ENCODE measurements at places on chromosomes 2 and 18. TPM values are rescaled to one million over a fixed set of nuclear protein-coding genes. Genes with fewer than 3 reads are reported as not detected.

DNA sequence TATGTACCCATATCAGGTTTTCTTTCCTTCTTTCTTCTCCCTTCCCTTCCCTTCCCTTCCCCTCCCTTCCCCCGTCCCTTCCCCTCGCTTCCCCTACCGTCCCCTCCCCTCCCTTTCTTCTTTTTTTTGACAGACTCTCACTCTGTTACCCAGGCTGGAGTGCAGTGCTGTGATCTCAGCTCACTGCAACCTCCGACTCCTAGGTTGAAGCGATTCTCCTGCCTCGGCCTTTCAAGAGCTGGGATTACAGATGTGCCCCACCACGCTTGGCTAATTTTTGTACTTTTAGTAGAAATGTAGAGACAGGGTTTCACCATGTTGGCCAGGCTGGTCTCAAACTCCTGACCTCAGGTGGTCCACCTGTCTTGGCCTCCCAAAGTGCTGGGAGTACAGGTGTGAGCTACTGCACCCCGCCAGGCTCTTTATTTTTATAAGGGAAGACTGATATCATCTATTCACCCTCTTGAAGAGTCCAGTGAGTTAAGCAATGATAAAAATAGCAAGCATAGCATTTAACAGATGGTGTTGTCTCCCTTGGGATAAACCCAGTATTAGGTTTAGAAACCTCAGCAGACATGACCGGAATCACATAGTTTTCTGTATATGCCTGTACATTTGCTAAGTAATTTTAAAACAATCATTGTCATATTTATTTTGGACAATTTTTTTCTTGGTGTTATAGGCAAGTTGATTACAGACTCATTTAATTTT lies 888.4 kb downstream of the TRIB2 start:
- DNase-seq: no peak

GRCh38 chr2:36710858-36711515 lies 14.5 kb downstream of the VIT start:
- DNase-seq: no peak

DNA sequence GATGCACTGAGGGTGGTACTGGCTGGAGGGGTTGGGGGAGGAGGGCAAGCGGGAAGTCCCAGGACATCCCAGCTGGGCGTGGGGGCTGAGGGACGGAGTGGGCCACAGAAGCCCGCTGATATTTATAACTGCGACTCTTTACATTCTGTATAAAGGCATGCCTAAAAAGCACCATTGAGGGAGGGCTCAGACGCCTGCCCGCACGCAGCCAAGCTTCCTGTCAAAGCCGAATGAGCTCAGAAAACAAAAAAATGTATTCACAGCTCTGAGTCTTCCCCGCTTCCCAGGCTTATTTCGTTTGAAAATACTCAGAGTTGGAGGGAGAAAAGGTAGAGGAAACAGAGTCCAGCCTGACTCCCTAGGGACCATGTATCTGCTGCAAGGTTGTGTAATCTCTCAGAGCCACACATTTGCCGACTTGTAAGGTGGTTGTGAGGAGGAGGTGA lies 170.1 kb upstream of the HAAO start:
- no peak for DNase-seq

DNA sequence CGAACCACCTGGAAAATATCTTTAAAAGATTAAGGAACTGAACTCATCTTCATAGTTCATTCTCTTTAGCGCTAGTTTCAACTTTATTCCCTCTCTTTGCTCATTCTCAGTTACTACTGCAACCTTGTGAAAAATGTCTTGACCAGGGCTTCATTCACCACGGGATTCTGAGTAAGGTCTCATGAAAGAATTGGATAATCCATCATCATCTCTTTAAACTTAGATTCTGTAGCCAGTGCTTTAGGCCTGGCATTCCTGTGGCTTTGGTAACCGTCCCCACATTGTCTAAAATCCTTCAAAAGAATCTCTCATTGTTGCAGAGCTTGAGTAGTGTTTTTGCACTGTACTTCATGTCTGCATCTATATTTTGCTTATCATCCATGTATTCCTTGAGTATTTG lies 229.5 kb downstream of the ETAA1 start:
- DNase-seq: no peak

- no peak for DNase-seq
Measured at GRCh38 chr18:31382107-31382506, 5.5 kb downstream of the DSG4 start.

Gene SCYGR1
- polyA plus RNA-seq: not detected

GRCh38 chr2:201182650-201183364 lies at the start of gene CASP10:
Gene CASP10, plus strand, starts transcription at chr2:201183141. Its CDS starts 2,637 bp downstream, at chr2:201185778.
- no peak for DNase-seq

Gene SERPINB4
- not detected for polyA plus RNA-seq

Gene KCNG3
- not detected for polyA plus RNA-seq

DNA sequence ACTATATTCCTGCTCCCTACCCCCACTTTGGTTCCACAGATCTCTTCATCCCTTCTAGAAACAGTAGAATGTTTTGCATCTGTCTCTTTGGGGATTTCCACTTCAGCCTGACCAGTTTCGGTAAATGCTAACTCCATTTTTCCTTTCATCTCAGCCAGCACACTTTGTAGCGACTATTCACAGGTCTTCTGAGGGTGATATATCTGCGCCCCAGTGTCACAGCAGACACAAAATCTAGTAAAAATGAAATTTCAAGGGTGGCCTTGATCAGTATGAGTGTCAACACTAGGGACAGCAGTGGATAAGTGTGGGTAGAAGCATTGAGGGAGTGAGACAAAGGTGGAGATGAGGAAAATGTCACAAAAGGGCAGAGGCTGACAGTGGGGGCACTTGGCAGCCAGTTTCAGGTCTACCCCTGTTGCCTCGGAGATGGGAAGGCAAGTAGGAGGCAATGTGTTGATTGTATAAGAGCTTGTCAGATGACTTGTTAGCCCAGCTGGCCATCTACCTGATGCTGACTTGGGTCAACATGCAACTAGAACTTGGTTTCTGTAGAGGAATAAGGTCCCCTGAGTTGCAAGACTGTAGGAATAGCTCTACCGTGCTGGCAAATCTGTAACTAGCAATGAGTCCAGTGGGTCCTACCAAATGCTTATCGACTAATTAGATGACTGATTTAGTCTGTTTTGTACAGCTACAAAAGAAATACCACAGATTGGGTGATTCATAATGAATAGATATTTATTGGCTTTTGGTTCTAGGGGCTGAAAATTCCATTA lies 60.7 kb downstream of the CXCR4 start:
- no peak for DNase-seq

DNA sequence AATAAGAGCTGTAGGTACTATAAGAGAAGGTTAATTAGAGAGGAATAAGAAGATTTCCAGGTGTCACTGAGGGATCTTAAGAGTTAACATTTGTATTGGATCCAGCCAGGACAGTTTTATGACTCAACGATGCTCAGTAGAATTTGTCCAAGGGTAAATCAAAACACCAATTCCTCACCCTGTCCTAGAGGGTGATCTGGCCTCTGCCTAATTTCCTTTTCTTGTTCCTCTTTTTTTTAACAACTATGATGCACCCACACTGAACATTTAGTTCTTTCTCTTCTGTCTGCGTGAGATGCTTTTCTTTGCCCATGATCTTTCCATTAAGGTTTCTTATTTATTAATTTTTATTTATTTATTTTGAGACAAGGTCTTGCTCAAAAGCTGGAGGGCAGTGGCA lies 92.0 kb downstream of the PMS1 start:
- no peak for DNase-seq

DNA sequence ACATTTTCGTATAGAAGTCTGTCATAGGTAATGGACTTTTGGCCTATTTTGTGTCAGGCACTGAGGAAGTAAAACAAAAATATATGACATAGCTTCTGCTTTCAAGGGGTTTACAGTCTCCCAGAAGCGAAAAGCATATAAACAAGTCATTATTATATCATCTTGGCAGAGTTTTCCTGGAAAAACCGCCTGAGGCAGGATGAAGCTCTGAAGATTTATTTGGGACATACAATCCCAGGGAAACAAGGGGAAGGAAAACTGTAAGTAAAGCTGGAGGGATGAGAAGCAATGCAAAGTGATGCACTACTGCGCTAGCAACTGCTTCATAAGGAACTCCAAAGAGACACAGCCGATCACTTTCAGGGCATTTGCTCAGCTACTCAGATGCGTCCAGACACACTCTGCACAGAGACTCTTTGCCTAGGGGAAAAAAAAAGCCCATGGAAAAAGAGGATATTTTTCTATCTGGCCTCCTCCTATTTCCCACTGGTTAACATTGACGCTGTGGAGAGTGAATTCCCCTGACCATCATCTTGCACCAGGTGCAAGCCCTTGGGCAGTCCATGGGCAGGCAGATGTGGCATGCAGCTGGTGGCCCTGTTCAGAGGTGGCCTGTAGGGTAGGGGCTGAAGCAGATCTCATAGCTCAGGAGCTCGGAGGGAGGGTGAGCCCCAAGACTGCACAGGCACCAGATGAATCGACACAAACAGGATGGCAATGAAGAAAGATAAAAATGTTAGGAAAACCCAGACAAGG lies 158.1 kb downstream of the METTL4 start:
- DNase-seq: no peak

GRCh38 chr2:29810956-29811355 lies 110.4 kb downstream of the ALK start:
- no peak for DNase-seq

GRCh38 chr2:82781176-82781915 lies 1677.7 kb downstream of the SUCLG1 start:
- no peak for DNase-seq

GRCh38 chr18:47981320-47981719 lies 50.9 kb upstream of the SMAD2 start:
- no peak for DNase-seq

- DNase-seq: no peak
Measured at GRCh38 chr2:29000481-29000880, 19.4 kb downstream of the TOGARAM2 start.

GRCh38 chr2:219205981-219206327 lies 628 bp upstream of the ZFAND2B start:
- no peak for DNase-seq

GRCh38 chr2:183037553-183038340 lies 510 bp downstream of the NCKAP1 start:
- DNase-seq: no peak

DNA sequence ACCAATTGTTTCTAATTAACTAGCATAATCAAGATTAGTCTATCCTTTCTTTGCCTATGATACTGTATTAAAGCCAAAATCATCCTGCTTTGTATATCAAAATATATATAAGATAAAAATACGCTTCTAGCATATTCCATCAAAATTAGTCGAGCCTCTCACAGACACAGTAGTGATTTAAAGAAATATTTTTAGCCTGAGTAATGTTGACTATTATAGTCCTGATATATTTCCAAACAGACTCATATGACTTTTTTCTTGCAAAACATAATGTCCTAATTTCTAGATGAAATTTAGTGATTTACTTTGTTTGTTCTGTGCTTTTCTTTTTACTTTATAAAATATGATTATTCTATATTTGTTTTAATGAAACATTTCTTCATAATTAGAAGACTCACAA lies 30.9 kb downstream of the FAP start:
- no peak for DNase-seq

- DNase-seq: no peak
Measured at GRCh38 chr18:79581406-79581805, 98.2 kb upstream of the CTDP1 start.

Gene NEB
- polyA plus RNA-seq: 1,544 TPM

Gene G6PC2
- not detected for polyA plus RNA-seq

Gene SLC35G4
- not detected for polyA plus RNA-seq

GRCh38 chr2:227829337-227829736 lies 15.7 kb downstream of the CCL20 start:
- no peak for DNase-seq

Gene GAREM2
- polyA plus RNA-seq: 3.9 TPM

- no peak for DNase-seq
Measured at GRCh38 chr2:128630974-128631697, 312.5 kb upstream of the HS6ST1 start.

DNA sequence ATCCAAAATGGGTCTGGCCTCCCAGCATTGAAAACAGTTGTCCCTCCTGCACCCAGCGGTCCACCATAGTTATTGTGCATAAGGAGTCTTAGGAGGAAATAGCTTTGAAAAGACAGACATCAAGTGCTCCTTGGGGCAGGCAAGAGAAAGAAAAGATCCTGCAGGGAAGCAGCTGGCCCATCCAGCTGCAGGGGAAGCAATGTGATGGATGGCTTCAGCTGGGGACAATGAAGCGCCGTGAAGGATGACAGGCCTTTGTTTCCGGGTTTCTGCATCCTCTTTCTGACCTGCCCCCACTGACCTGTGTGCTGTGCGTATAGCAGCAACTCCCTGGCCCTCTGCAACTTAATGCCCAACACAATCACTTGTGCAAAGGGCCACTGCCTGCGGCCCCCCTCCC lies 142.9 kb upstream of the NCKAP5 start:
- DNase-seq: no peak

DNA sequence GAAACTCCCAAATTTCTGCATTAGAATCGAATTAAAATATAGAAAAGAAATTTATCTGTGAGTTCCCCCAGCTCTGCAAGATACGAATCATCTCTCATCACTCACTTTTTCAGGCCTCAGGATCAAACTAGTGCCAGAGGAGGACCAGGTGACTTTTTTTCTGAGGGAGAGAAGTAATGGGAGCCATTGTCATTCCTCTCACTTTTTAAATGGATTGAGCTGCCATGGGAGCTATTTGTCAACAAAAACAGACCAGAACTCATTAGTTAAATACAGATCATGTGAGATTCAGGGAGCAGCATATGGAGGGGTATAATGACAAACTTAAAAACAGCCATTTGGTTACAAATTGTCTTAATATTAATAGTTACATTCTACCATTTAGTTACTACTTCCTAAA lies 594.4 kb downstream of the DPP10 start:
- DNase-seq: no peak

Gene SLC66A2
- polyA plus RNA-seq: 23.4 TPM

Gene CNRIP1
- polyA plus RNA-seq: 20.1 TPM

- DNase-seq: no peak
Measured at GRCh38 chr18:30457156-30457555, 585.4 kb downstream of the DSC3 start.

DNA sequence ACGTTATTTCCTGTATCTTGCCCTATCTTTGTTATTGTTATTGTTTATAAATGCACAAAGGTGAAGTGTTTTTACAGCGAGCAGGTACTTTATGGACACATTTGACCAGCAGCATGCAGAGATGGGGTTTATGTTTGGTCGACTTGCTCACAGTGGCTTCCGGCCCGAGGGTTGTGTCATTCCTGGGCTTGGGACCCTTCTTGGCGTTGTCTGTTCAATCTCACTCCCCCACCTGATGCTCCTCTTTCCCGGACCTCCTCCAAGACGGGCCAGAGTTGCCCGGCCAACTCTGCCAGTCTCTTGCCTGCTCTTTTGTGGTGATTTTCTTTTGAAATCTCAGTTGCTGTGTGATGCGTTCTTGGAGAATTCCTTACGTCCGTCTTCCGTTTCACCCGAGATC lies 153.9 kb downstream of the TWIST2 start:
- DNase-seq: no peak

GRCh38 chr18:46958209-46958608 lies 40.8 kb downstream of the KATNAL2 start:
- no peak for DNase-seq

Gene CDH20
- polyA plus RNA-seq: 1.4 TPM

Gene HOXD12
- not detected for polyA plus RNA-seq

- no peak for DNase-seq
Measured at GRCh38 chr18:62904396-62905285, 189.3 kb downstream of the PHLPP1 start.
